ENCODE measurements at places on chromosomes 7 and 10.

DNA sequence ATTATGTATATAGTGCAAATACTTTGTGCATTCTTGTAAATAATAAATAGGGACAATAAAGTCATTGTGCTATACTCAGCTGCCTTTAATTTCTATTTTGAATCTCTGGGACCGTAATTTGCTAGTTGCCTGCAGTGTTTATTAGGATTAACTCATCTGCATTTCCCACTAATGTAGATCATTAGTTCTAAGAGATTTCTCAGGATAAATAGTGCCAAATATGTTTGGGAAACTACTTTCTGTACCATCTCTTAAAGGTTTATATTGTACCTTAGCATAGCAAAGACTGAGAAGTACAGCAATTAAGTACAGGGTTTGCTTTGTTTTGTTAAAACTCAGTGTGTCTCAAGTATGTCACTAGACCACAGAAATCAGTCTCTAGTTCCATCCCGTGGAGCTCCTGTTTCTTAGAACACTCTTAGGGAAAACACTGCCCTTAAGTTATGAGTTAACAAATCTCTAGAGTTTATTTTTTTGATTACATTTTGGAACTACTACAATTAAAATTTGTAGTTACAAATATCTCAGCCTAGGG is 26.0 kb downstream of the ADD3 start:
- no peak for DNase-seq

DNA sequence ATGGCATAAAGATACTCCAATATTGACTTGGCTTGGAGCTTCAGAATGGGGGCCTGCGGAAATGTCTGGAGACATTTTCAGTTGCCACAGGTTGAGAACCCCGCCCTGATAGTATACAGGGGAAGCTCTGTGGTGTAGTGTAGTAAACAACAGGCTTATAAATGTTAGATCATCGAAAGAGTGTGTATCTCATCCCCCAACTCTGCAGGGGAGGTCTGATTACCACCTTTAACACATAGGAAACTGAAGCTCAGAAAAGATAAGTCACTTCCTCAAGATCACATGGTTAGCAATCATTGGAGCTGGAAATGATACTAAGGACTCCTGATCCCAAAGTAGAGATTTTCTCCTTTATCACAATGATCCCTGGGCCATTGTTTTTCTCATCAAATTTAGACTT is 144.5 kb upstream of the BMPER start:
- DNase-seq, result no peak

DNA sequence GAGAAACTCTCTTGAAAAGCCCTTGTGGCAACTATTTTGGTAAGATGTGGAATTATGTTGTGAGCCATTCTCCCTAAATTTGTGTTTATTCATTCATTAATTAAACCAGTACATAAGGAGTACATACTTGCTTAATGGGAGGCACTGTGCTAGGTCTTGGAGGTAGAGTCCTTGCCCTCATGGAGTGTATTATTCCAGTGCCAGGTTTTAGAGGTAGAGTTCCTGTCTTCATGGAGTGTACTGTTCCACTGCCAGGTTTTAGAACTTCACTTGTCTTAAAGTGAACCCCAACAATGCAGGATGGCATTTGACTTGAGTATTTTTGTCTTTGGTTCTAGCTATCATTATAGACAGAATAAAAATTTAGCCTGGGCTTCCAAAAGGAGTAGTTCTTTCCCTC is 8.8 kb downstream of the MXI1 start:
- no peak for DNase-seq

DNA sequence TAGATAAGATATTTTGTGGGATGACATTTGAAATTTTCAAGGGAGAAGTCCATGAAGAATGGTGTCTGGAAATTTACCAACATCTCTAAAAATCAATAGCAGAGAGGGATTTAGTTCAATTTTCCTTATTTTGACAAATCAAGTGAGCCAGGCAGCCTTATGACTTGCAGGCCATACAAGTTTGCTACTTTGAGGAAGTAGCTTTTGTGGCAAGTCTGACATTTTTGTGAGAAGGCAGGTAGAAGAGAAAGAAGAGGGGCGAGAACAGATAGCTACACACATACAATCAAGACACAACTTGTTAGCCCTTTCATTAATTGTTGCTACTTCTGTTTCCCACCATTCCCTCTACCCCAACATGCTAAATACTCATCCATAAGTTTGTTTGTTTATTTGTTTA is 74.5 kb upstream of the OIT3 start:
- DNase-seq, result no peak

DNA sequence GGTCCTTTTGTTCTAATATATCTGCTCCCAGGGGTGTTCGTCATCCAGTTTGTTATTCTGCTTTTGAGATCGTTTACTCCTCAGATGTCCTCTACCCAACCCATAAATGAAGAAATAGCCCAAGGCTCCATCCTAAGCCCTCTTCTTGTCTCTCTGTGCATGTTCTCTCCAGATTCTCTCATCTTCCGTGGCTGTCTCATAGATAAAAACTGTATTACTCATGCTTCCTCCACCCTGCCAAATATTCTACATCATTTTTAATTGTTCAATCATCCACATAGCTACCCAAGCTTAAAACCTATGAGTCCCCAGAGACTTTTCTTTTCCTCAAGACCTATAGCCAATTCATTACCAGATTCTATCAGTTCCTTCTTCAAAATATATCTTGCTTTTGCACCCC is 44.9 kb downstream of the CAV1 start:
- no peak for DNase-seq

- peak; percentile 12 for DNase-seq
These were observed 43.8 kb upstream of the RPA3 start for GRCh38 chr7:7761974-7762779.

GRCh38 chr10:68604441-68604840 is 44.3 kb downstream of the TET1 start:
- DNase-seq, result no peak

DNA sequence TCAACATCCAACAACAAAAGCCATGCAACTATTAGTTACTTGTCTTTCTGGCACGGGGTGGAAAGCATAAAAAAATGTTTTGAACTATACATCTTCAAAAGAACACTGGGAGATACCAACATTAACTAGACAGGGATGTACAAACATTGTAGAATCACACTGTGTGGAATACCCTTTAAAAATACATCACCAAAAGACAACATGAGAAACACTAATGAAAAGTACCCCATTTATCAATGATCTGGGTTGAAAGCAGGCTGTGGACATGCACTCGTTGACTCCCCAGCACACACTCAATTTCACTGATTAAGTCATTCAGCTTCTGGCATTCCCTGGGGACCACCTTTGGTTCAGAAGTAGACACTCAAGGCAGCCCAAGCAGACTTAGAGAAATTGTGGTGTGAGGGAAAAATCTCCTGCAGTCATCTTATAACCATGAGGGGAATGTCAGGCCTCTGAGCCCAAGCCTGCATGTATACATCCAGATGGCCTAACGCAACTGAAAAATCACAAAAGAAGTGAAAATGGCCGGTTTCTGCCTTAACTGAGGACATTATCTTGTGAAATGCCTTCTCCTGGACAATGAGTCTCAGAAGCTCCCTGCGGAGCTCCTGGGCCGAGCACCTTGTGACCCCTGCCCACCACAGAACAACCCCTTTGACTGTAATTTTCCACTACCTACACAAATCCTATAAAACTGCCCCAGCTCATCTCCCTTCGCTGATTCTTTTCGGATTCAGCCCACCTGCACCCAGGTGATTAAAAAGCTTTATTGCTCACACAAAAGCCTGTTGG is 53.0 kb downstream of the CACUL1 start:
- no peak for DNase-seq

DNA sequence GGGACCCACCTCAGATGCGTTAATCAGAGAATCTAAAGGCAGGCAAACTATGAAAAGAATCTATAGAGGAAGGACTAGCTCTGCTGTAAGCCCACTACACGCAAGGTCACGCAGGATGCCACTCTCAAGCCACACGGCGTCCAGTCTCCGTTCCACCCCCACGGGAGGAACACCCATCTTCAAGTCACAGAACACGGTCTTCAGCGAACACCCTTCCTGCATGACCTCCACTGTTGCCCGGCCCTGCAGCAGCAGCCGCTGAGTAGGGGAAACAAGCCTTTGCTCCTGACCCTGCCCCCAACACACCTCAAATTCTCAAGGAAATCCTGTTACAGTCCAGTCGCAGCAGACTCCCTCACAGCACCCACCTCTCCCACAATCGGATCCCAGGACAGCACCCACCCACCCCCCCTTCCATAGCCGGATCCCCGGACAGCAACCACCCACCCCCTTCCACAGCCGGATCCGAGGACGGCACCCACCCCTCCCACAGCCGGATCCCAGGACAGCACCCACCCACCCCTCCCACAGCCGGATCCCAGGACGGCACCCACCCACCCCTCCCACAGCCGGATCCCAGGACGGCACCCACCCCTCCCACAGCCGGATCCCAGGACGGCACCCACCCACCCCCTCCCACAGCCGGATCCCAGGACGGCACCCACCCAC is 133.7 kb downstream of the DIP2C start:
- DNase-seq, result no peak

DNA sequence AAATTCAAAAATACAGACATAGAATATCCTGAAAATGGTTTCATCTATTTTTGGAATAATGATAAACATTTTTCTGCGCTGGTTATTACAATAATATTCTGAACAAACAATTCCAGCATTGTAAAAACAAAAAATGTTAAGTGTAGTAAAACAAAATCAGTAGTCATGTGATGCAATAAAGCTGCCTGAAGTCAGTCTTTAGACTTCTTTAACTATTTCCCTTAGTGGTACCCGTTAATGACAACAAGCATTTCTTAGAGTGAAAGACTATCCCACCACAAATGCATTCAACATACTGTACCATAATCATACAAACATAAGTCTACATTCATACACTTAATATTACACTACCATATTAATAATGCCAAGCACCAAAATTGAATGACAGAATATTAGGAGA is 1.6 kb downstream of the SKAP2 start:
- DNase-seq, result no peak

GRCh38 chr7:35362341-35362740 is 108.4 kb upstream of the TBX20 start:
- DNase-seq, result no peak

- DNase-seq, result peak; percentile 74
These were observed 2.0 kb downstream of the ZMIZ1 start for GRCh38 chr10:79070606-79071395.

DNA sequence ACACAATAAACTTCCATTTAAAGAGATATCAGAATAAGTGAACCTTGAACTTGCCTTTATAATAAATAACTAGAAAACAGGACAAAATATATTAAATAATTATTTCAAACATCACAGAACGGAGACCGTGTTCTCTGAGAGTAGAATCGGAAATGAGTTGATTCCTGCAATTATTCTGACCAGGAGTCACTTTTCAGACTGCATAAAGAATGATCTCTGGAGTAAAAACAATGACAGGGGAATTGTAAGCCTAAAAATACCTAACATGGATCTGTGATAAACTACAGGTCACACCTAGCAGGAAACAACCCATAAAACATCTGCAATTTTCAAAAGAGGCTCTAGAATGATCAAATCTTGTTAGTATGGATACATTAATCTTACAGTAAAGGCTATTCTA is 577.5 kb upstream of the SORCS1 start:
- no peak for DNase-seq

- DNase-seq, result no peak
These were observed 108.9 kb downstream of the ARID5B start for GRCh38 chr10:62010366-62010765.

- no peak for DNase-seq
These were observed 275.6 kb downstream of the CCSER2 start for GRCh38 chr10:84603971-84604370.

DNA sequence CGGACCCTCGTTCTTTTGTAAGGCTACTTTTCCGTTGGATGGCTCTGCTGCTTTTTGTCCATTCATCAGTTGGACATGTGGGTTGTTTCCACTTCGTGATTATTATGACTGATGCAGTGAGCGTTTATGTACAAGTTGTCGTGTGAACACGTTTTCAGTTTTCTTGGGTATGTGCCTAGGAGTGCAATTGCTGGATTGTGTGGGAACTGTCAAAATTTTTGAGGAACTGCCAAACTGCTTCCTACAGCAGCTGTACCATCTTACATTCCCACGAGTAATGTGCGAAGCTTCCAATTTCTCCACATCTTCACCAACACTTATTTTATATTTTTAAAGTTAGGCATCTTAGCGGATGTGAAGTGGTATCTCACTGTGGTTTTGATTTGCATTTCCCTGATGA is 10.4 kb downstream of the FKBP6 start:
- peak; percentile 45 for DNase-seq

GRCh38 chr10:92203919-92204623 is 86.8 kb downstream of the CPEB3 start:
- DNase-seq, result no peak

GRCh38 chr10:109992485-109992884 is 15.3 kb upstream of the ADD3 start:
- no peak for DNase-seq

- no peak for DNase-seq
These were observed 19.9 kb upstream of the IGFBP3 start for GRCh38 chr7:45940939-45941338.

DNA sequence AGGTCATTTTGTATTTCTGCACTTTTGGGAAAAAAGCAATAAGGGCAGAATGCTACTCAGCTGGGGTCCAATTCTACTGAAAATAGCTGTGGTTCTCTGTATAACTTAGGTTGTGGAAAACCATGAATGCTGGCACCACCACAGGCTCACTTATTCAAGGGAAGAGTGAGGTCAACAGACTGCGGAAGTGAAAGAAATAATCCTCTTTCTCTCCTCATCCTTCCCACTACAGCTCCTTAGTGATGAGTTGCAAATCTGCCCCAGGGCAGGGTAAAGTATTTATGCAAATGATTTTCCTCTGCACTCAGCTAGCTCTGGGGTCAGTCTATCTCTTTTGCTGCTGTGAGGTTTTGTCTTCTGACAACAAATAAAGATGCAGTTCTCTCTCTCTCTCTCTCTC is 74.1 kb upstream of the PTPRZ1 start:
- peak; percentile 77 for DNase-seq

- no peak for DNase-seq
These were observed 22.7 kb downstream of the ANK3 start for GRCh38 chr10:60367024-60367423.

- no peak for DNase-seq
These were observed 27.6 kb upstream of the MKRN1 start for GRCh38 chr7:140506788-140507464.

DNA sequence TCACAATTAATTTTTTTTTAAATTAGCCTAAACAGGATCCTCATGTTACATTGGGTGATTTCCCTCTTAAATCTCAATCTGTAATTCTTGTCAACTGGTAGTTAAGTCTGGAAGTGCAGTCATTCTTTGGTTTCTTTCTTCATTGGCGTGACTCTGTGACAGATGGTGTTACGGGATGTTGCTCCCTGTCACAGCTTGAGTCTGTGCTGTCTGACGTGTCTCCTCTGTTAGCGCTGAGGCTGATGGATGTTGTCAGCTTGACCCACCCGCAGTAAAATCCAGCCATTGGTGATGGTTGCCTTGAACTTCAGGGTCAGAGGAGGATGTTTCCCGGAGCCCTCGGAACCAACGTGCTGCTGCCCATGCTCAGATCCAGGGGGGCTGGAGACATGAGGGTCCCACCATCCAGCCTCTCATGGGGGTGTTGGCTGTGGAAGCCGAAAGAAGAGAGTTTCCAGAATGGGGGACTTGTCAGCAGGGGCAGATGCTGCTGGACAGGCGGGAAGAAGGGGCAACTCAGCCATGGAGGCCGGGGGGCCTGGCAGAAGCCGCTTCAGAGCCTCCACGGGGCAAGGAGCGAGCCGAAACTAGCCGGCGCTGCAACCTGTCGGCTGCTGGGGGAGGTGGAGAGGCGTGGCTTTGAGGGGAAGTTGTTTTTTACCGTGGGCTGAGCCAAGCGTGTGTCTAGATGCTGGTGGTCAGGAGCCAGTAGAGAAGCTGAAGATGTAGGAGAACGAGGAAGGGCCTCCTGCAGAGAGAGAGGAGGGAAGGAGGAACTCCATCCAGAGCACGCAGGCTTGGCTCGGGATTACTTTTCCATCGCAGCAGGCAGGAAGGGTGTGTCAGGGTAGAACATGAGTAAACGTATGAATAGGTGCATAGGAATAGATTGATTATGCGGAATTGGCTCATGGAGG is 3.5 kb downstream of the SUN1 start:
- DNase-seq, result no peak

Measured in right lung (tissue), 10 donors.